ENCODE measurements at places on chromosomes 1 and 21.

GRCh38 chr1:183777328-183777727, 27.6 kb upstream of the RGL1 start:
- no peak for DNase-seq
- no peaks in the 10 kb centered on the region for H3K27me3 ChIP-seq
- no peaks in the 10 kb centered on the region for H3K4me1 ChIP-seq
- H3K4me3 ChIP-seq, result no peak overlapping the region
- no peak overlapping the region for H3K27ac ChIP-seq

DNA sequence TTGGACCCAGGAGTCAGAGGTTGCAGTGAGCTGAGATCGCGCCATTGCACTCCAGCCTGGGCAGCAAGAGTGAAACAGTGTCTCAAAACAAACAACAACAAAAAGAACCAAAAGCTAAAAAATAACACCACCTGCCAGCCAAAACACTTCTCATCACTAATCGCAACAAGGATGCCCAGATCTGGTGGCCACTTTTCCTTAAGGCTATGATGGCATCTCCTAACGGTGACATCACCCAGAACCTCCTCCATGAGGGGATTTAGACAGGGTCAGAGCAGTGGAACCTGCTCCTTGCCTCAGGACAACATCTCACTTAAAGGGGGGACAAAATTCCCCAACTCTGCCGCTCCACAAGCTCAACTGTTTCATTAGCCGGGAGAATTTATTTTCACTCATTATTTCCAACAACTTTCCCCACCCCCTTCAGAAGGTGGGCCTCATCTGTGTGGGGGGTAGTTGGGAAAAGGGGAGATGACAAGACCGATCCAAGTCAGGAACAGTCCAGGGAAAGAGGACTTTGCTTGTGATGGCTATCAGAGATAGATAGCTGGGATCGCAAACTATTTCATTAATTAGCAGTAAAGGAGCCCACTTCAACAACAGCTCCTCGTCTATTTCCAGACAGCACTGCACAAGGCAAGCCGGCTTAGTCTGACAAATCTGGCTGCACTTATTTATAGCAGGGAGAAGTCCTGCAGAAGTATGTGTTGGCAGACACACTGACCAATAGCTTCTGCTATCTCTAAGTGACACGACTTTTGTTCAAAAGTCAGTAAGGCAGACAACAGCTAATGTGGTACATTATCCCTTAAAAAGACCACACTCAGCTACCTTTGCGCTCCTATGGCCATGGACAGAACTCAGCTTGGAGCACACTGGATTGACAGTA, 2.6 kb downstream of the PABPC4 start:
- peak overlapping the region; percentile 49 for H3K4me3 ChIP-seq
- no peak for DNase-seq
- H3K27ac ChIP-seq, result peak overlapping the region; percentile 66
- peaks cover 27% of the 10 kb centered on the region for H3K36me3 ChIP-seq
- no peaks in the 10 kb centered on the region for H3K27me3 ChIP-seq

DNA sequence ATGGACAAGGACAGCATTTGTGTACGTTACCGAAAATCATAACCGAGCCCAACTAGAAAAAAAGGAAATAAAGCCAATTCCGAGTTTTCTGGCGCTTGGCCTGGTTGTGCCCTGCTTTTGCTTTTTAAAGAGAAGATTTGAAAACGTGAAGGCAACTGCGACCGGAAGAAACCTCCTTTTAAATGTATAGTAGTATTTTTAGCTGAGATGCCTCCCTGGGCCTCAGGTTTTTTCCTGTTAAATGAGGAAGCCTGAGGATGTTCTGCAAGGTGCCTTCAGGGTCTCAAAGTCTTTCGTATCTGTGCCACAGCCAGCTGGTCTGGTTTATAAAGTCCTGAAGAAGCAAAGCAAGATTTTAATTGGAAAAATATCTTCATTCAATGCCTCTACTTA, 371 bp upstream of the ODF2L start:
- H3K4me3 ChIP-seq, result peak overlapping the region; percentile 79
- peaks cover 21% of the 10 kb centered on the region for H3K4me1 ChIP-seq
- H3K27me3 ChIP-seq, result no peaks in the 10 kb centered on the region
- DNase-seq, result no peak
- H3K36me3 ChIP-seq, result no peaks in the 10 kb centered on the region

- no peaks in the 10 kb centered on the region for H3K27me3 ChIP-seq
- H3K4me1 ChIP-seq, result no peaks in the 10 kb centered on the region
- H3K4me3 ChIP-seq, result no peak overlapping the region
- no peak overlapping the region for H3K27ac ChIP-seq
- DNase-seq, result no peak
- H3K36me3 ChIP-seq, result no peaks in the 10 kb centered on the region
Observed at GRCh38 chr1:183424691-183425090, 6.5 kb upstream of the NMNAT2 start.

DNA sequence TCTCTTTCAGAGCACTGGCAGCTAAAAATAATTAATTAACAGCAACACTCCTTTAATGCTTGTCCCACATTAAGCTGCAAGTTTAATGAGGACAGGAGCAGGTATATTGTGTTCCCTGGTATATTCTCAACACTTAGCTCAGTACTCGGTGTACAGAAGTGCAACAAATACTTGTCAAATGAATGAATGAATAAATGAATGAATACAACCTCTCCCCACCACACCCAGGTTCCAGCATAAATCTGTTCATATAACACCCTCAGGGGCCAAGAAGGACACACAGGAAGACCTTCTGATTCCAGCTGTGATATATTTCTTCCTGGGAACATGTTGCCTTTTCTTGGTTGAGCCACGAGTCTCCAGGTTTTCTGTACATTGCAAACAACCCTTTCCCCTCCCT, 38.1 kb upstream of the RD3 start:
- no peaks in the 10 kb centered on the region for H3K4me1 ChIP-seq
- H3K27ac ChIP-seq, result no peak overlapping the region
- no peak overlapping the region for H3K4me3 ChIP-seq
- H3K36me3 ChIP-seq, result no peaks in the 10 kb centered on the region
- no peaks in the 10 kb centered on the region for H3K27me3 ChIP-seq

GRCh38 chr1:180862305-180862704, 50.4 kb upstream of the KIAA1614 start:
- no peak overlapping the region for H3K4me3 ChIP-seq
- H3K27ac ChIP-seq, result no peak overlapping the region
- no peaks in the 10 kb centered on the region for H3K27me3 ChIP-seq
- no peaks in the 10 kb centered on the region for H3K36me3 ChIP-seq
- no peaks in the 10 kb centered on the region for H3K4me1 ChIP-seq

- no peak overlapping the region for H3K4me3 ChIP-seq
- no peaks in the 10 kb centered on the region for H3K36me3 ChIP-seq
- no peak for DNase-seq
- no peaks in the 10 kb centered on the region for H3K4me1 ChIP-seq
Observed at GRCh38 chr1:203422656-203423055, 53.0 kb upstream of the PRELP start.

GRCh38 chr1:59271561-59272260, 25.2 kb upstream of the FGGY start:
- H3K27ac ChIP-seq, result no peak overlapping the region
- no peaks in the 10 kb centered on the region for H3K27me3 ChIP-seq
- no peak overlapping the region for H3K4me3 ChIP-seq
- no peaks in the 10 kb centered on the region for H3K4me1 ChIP-seq
- DNase-seq, result no peak
- H3K36me3 ChIP-seq, result no peaks in the 10 kb centered on the region

GRCh38 chr1:93516164-93516563, 68.2 kb downstream of the FNBP1L start:
- H3K4me3 ChIP-seq, result no peak overlapping the region
- no peak for DNase-seq
- H3K4me1 ChIP-seq, result no peaks in the 10 kb centered on the region
- H3K27me3 ChIP-seq, result no peaks in the 10 kb centered on the region
- no peak overlapping the region for H3K27ac ChIP-seq

GRCh38 chr1:50986653-50987052, 16.6 kb downstream of the CDKN2C start:
- no peaks in the 10 kb centered on the region for H3K27me3 ChIP-seq
- no peaks in the 10 kb centered on the region for H3K36me3 ChIP-seq
- no peak overlapping the region for H3K27ac ChIP-seq
- no peaks in the 10 kb centered on the region for H3K4me1 ChIP-seq

DNA sequence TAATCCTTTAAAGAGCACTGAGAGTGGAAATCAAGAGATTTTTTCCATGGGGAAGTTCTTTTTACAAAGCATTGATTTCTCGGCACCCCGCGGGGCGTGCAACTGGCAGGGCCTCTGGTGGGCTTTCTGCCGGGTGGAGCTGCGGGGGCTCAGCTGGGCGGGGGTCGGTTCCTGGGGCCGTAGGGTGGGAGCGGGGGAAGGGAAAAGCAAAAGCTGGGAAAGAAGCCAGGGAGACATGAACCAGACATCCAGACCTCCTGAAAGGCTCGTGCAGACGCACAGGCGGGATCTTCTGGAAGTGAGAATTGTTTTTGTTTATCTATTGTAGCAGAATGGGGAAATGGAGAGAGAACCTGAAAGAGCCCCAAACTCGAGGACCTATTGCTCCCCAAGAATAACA, 235.2 kb downstream of the FAM72C start:
- no peak overlapping the region for H3K27ac ChIP-seq
- H3K4me3 ChIP-seq, result no peak overlapping the region
- no peaks in the 10 kb centered on the region for H3K4me1 ChIP-seq
- no peak for DNase-seq

- H3K36me3 ChIP-seq, result no peaks in the 10 kb centered on the region
- H3K27me3 ChIP-seq, result no peaks in the 10 kb centered on the region
- peak overlapping the region; percentile 79 for H3K4me3 ChIP-seq
Observed at GRCh38 chr1:16217061-16217785, 4.8 kb upstream of the ARHGEF19 start.

DNA sequence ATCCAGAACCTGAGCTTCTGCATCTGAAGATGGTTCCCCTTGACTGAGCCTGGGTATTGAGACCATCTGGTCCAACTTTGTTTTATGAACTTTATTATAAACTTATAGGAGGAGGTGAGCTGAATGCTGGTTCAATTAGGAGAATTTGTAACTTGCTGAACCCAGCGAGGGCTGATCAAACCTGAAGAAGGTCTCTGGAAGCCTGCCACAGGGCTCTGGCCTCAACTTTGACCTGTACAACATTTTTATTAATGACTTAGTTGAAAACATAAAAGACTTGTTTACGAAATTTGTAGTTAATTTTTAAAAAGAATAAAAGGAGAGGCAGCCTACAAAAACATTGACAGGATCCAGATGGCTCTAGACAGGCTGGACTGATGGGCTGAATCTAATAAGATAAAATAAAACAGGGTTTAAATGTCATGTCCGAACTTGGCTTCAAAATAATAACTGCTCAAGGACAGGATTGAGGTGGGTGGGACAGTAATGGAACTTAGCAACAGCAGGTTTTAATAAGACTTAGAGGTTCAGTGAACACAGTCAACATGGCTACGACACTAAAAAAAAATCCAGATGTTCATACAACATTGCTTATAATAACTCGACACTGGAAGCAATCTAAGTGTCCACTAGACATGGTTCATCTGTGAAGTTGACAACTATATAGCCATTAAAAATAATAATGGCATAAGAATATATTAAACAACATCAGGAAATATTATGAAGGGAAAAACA, 53.4 kb upstream of the GJB5 start:
- no peak for DNase-seq
- H3K27me3 ChIP-seq, result no peaks in the 10 kb centered on the region
- no peaks in the 10 kb centered on the region for H3K4me1 ChIP-seq
- H3K4me3 ChIP-seq, result no peak overlapping the region
- no peaks in the 10 kb centered on the region for H3K36me3 ChIP-seq

DNA sequence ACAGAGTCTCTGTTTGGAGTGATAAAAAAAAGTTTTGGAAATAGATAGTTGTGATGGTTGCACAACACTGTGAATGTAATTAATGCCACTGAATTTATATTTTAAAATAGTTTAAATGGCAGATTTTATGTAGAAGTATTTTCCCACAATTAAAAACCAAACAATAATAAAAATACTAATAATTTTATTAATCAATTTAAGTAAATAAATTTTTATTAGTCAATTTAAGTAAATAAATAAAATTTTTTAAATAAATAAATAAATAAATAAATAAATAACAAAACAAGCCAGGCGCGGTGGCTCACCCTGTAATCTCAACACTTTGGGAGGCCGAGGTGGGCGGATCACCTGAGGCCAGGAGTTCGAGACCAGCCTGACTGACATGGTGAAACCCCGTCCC, 4.9 kb upstream of the KDF1 start:
- no peak overlapping the region for H3K27ac ChIP-seq
- H3K4me1 ChIP-seq, result no peaks in the 10 kb centered on the region
- no peak overlapping the region for H3K4me3 ChIP-seq
- no peak for DNase-seq
- no peaks in the 10 kb centered on the region for H3K36me3 ChIP-seq
- H3K27me3 ChIP-seq, result no peaks in the 10 kb centered on the region

GRCh38 chr1:41661428-41662060, 177.1 kb upstream of the EDN2 start:
- H3K27ac ChIP-seq, result no peak overlapping the region
- no peaks in the 10 kb centered on the region for H3K36me3 ChIP-seq
- H3K4me1 ChIP-seq, result peaks cover 28% of the 10 kb centered on the region
- peak overlapping the region; percentile 63 for H3K4me3 ChIP-seq
- no peak for DNase-seq

- peaks cover 12% of the 10 kb centered on the region for H3K36me3 ChIP-seq
- DNase-seq, result no peak
- H3K4me1 ChIP-seq, result no peaks in the 10 kb centered on the region
- H3K4me3 ChIP-seq, result no peak overlapping the region
Observed at GRCh38 chr1:220176540-220176939, 82.6 kb downstream of the IARS2 start.

- H3K4me3 ChIP-seq, result no peak overlapping the region
- no peaks in the 10 kb centered on the region for H3K36me3 ChIP-seq
- peaks cover 6% of the 10 kb centered on the region for H3K4me1 ChIP-seq
- no peaks in the 10 kb centered on the region for H3K27me3 ChIP-seq
- no peak for DNase-seq
- peak overlapping the region; percentile 69 for H3K27ac ChIP-seq
Observed at GRCh38 chr1:28417441-28417922, 47.9 kb downstream of the PHACTR4 start.

GRCh38 chr1:219385787-219386427, 212.2 kb downstream of the LYPLAL1 start:
- H3K4me1 ChIP-seq, result no peaks in the 10 kb centered on the region
- no peaks in the 10 kb centered on the region for H3K27me3 ChIP-seq
- no peak overlapping the region for H3K4me3 ChIP-seq
- no peak for DNase-seq

- H3K4me1 ChIP-seq, result no peaks in the 10 kb centered on the region
- no peaks in the 10 kb centered on the region for H3K36me3 ChIP-seq
- H3K27ac ChIP-seq, result no peak overlapping the region
- DNase-seq, result no peak
Observed at GRCh38 chr1:118304722-118305359, 119.8 kb upstream of the SPAG17 start.

GRCh38 chr1:26887125-26887524, 3.0 kb downstream of the GPN2 start:
- no peak overlapping the region for H3K4me3 ChIP-seq

Data from CD8-positive, alpha-beta memory T cell (primary cell).